IMR-90 (cell line): ENCODE measurements at places on chromosomes 3 and 15. TPM values are rescaled to one million over a fixed set of nuclear protein-coding genes. Genes with fewer than 3 reads are reported as not detected.

GRCh38 chr3:79027593-79027992, 740.2 kb downstream of the ROBO1 start:
- DNase-seq, result no peak

Gene MASP1
- 13.1 TPM in 2 replicates for total RNA-seq

DNA sequence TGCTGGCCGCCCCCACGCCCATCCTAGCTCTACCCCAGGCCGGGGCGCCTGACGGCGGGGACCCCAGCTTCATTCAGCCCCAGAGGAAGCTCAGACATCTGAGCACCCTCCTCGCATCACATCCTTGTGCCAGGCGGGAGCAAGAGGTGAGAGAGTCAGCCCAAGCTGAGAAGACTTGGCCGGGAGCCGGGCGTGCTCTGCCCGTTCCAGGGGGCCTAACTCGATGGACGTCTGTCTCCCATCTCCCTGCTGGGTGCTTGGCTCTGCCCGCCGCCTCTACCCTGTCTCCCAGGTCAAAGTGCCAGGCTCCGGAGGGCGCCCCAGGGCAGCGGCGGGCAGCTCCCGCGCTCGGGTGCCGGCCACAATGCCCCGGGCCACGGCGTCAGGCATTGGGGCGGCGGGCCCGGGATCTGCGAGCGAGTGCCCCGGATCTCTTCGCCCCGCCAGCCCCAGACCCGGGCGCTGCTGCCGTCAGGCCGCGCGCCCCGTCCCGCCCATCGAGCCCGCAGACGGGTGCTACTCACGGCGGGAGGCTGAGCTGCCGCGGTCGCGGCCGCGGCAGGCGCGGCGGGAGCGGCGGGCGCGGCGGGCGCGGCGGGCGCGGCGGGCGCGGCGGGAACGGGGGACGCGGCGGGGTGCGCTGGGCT, 388 bp downstream of the DAPK2 start:
- DNase-seq, result no peak

- DNase-seq, result no peak
Observed at GRCh38 chr3:123324880-123325765, 123.4 kb downstream of the SEC22A start.

- peak; percentile 75 for DNase-seq
Observed at GRCh38 chr3:184300378-184300720, 1.3 kb downstream of the PSMD2 start.

DNA sequence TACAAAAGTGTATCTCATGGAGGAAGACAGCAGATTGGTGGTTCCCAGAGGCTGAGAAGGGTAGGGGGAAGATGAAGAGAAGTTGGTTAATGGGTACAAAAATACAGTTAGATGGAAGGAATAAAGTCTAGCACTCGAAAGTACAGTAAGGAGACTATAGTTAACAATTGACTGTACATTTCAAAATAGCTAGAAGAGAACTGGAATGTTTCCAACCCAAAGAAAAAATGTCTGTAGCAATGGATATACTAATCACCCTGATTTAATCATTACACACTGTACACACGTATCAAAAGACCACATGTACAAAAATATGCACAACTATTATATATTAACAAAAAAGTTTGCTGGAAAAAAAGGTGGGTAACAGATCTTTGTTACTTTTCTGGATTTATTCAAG, 57.3 kb downstream of the THRB start:
- no peak for DNase-seq

GRCh38 chr3:3745693-3746092, 53.5 kb upstream of the LRRN1 start:
- no peak for DNase-seq

- no peak for DNase-seq
Observed at GRCh38 chr15:85636351-85636750, 158.4 kb downstream of the KLHL25 start.

- DNase-seq, result no peak
Observed at GRCh38 chr3:121629601-121630000, 31.1 kb downstream of the HCLS1 start.

Gene OSBPL10
- total RNA-seq, result 7.2 and 9.5 TPM in 2 replicates

Gene ADAMTSL3
- under 0.01 TPM in 1 of 2 replicates, not detected in the other for total RNA-seq

Gene CYP8B1
- not detected in 2 replicates for total RNA-seq

DNA sequence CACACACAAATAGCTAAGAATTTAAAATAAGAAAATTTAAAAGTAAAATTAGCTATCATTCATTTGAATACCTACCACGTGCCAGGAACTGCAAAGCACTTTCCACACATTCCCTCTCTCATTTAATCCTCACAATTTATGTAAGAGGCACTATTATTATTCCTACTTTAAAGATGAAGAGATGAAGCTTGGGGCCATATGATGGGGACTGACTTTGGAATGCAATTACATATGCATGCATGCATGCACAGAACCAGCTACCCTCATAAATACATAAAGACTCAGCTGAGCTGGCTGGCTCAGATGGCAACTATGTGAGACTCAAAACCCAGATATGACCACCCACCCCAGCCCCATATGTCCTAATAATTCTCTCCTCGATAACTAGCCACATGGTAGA, 31.7 kb upstream of the THUMPD3 start:
- DNase-seq, result no peak
